ENCODE measurements at places on chromosomes 1 and 21. TPM values are rescaled to one million over a fixed set of nuclear protein-coding genes. Genes with fewer than 3 reads are reported as not detected.
A peak's percentile ranks its signal among the peaks of the same experiment; 100 is the strongest.

GRCh38 chr1:238628110-238628509, 737.4 kb upstream of the ZP4 start:
- DNase-seq, result no peak

DNA sequence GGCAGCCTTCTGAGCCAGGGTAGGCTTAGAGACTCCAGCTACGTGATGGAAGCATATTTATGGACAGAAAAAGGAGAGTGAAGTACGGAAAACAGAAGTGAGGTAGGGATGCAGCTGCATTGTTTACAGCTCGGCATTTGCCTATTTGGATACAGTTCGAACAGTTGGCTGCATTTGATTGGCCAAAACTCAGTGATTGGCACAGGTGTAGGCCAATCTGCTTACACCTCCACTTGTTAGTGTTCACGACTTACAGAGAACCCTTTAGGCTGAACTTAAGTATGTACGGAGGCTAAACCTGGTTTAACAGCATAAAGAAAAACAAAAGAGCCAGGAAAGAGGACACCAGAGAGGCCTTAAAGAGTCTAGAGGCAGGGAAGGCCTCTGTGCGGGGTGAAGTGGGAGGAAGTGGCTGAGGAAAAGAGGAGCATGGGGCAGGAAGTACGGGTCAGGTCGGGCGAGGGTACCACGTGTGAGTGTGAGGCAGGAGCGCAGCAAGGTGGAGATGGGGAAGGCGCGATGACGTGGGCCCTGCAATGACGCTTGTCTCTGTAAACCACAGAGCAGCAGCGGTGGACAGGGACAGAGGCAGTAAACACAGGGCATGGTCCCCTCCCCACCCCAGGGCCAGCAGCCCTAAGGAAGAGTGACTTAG, 32.0 kb downstream of the RSPH1 start:
- DNase-seq, result no peak

DNA sequence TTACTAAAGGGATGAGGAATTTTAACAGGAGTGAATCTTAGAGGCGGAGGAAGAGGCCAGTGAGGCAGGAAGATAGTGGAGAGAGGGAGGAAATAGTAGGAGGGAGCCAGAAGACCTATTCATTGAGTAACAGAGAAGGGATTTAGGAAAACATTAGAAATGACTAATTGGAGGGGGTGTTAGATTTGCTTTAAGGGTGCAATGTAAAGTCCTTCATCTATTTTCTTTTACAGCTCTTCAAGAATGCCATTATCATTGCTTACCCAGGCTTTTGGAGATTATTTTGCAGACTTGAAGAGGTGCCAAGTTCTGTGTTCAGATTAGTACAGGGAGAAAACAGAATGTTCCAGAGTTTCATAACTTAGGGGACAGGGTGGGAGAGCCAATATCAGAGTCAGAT, 33.8 kb downstream of the OR10J1 start:
- no peak for DNase-seq

RXRG gene
- 51.3 TPM for polyA plus RNA-seq

GRCh38 chr21:46472246-46472645, 13.6 kb downstream of the DIP2A start:
- no peak for DNase-seq

DNA sequence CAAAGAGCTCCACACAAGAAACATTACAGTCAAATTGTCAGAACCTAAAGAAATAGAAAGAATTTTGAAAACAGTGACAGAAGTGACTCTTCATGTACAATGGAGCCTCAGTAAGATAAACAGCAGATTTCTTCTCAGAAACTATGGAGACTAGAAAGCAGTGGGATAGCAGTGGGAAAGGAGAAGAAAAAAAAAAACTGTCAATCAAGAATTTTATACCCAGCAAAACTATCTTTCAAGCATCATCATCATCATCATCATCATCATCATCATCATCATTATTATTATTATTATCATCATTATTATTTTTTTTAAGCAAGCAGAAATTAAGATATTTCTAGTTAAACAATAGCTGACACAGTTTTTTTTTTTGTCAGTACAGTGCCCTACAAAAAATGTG, 24.2 kb downstream of the CEP170 start:
- no peak for DNase-seq

- DNase-seq, result peak; percentile 64
These were observed at the start of gene HLCS for GRCh38 chr21:36966066-36966820. HLCS (minus strand) TSS chr21:36966669; CDS start chr21:36966638, 31 bp downstream.

DNA sequence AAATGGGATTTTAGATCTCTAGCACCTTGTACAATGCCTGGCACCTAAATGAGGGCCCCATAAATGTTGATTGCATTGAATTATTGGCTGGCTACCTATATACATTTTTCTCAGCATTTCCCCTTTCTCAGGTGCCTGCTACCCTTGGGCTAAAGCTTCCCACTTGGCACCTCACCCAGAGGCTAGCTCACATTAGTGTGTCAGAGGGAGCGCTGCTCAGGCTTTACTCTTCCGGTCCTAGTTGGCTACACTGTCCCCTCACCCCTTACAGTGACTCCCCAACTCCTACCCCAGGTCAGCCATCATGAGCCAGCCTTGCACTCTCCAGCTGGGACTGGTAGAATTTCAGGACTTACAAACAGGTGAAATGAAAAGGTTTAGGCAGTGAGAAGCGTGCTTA, 9.5 kb downstream of the TRAF5 start:
- no peak for DNase-seq

- no peak for DNase-seq
These were observed 198.3 kb upstream of the RNPC3 start for GRCh38 chr1:103327054-103327719.

RNU1-4 gene
- polyA plus RNA-seq, result not detected

GRCh38 chr1:234235434-234235881, 137.8 kb upstream of the COA6 start:
- DNase-seq, result no peak

DNA sequence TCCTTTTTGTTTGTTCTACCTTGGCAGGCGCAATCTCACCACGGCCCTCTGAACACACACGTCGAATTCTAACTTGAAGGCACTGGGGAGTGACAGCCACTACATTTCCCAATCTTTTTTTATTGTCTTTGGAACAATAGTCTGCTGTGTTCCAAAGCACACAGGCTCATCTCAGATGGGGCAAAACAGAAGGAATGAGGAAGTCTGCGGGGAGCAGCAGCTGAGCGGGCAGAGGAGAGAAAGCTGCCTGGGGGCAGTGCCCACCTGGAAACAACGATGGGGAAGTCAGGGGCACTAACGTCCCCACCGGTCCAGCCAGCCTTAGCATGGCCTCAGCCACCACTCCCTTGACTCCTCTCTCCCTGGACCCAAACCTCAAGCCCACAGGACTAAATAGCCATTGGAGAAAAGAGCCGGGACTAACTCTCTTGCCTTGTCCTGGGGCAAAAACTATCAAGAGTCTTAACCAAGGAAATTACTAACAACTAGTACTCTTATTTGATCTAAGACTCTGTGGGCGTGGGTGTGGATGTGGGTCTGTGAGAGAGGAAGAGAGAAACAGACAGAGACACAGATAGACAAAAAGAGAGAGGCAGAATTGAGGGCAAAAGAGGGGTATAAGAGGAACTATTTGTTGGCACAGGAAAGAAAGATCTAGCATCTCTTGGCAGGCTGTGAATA, 34.2 kb downstream of the SYF2 start:
- no peak for DNase-seq

ESRRG gene
- polyA plus RNA-seq, result 13.5 TPM

- no peak for DNase-seq
These were observed 18.8 kb downstream of the MX1 start for GRCh38 chr21:41444703-41445464.

MX1 gene
- polyA plus RNA-seq, result 4.7 TPM

- DNase-seq, result no peak
These were observed 31.7 kb upstream of the GADD45A start for GRCh38 chr1:67653304-67653703.

GRCh38 chr1:28266920-28267322, 7.6 kb downstream of the SESN2 start:
- DNase-seq, result no peak

GRCh38 chr1:10823000-10823401, 26.6 kb upstream of the CASZ1 start:
- DNase-seq, result no peak

OR2L3 gene
- polyA plus RNA-seq, result not detected

OVAAL gene
- polyA plus RNA-seq, result not detected

UQCRHL gene
- polyA plus RNA-seq, result 1.6 TPM

DNA sequence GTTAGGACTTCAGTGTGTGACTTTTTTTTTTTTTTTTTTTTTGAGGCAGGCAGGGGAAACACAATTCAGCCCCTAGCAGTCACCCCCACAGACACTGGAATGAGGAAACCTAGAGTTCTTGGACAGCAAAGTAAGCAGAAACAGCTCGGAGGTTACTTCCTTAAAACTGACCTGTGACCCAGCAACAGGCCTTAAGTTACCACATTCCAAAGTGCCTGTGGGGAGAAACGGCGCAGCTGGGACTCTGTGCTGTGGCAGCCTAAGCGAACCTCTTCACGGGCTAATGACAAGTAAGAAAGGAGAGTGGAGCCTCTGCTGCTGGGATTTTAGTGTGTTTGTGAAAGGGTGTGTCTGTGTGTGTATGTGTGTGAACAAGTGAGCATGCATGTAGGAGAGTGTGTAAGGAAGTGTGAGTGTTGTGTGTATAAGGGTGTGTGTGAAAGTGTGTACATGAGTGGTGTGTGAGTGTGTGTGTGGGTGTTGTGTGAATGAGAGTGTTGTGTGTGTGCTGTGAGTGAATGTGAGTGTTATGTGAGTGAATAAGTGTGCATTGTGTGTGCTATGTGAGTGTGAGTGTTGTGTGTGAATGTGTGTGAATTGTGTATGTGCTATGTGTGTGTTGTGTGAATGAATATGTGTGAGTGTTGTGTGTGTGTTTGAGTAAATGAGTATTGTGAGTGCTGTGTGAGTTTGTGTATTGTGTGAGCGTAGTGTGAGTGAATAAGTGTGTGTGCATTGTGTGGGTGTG, 180.8 kb downstream of the BRINP2 start:
- no peak for DNase-seq

CLEC20A gene
- polyA plus RNA-seq, result not detected

DNA sequence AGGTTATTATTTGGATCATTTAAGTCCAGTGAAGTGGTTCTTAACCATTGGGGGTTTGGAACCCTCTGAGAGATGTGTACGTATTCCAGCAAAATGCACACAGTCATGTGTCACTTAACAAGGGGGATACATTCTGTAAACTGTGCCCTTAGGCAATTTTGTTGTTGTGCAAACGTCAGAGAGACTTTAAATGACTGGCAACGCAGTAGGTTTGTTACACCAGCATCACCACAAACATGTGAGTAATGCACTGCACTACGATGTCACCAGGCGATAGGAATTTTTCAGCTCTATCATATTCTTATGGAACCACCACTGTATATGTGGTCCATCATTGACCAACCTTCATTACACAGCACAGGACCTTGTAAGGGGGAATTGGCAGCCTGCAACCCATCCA, 11.9 kb downstream of the AHCYL1 start:
- DNase-seq, result no peak

FAAH gene
- polyA plus RNA-seq, result 26.5 TPM

- no peak for DNase-seq
These were observed 23.3 kb downstream of the FCRL2 start for GRCh38 chr1:157753611-157754010.

CD1B gene
- not detected for polyA plus RNA-seq

GJA4 gene
- 37.1 TPM for polyA plus RNA-seq

DNA sequence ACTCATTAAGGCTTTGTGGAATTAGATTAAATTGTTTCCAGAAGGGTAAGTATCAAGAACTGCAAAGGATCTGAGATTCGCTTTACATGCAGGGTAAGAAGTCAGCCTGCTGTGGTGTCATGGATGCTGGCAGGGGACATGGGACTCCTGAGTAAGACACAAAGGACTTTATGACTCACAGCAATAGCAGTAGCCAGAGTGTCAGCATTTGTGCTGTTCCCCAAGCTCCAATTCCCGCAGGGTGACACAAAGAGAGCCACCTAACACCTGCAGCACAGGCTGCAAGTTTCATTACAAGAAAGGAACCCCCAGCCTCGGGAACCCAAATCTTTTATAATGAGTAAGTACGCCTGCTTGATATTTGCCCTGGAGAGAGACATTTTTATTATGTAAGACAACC, 298.1 kb upstream of the POU3F1 start:
- DNase-seq, result no peak

RNU1-3 gene
- not detected for polyA plus RNA-seq

DNA sequence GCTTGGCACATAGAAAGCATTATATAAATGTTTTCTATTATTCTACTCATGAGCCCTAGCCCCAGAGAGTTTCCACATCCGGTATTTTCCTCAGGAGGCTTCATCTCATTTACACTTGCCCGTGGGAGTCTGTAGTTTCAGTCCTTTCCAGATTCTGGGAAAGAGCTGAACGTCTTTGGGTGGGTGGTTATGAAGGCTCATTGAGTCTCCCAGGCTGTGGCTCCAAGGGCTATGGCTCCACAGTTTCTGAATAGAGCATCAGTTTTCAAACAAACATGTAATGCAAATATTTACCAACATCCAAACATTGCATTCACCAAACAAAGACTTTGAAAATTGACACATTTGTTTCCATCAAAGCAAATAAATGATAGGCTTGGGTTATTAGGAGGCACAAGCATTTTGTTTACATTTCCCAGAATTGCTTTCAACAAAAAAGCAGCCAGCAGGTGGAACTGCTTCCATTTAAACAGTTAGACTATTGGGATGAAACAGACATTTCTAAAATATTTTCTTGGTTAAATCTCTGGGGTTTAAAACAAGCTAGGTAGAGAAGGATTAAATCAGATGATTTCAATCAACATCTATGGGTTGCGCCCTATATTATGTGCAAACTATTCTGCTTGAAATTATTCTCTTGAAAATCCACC, 1.3 kb upstream of the LEMD1 start:
- DNase-seq, result no peak

DNA sequence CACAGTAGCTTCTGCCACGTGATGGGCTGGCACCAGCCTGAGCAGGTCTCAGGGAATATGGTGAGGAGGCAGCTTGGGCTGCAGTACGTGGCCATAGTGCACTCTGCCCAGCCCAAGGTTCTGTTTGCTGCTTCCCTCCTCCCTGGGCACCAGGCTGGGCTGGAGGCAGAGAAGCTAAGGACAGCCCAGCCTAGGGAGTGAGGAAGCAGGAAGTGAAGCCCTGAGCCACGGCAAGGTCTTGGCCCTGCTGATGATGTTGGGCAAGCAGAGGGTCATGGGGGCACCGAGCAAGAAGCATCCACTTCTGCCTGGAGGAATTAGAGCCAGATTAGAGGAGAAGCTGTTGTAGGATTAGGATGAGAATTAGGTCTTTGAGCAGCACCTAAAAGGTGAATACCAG, 326.7 kb upstream of the VAMP3 start:
- no peak for DNase-seq

OPRD1 gene
- 0.74 TPM for polyA plus RNA-seq

All from hindlimb muscle (tissue), 1 donor.